Fibroblast of mammary gland (primary cell): ENCODE measurements at places on chromosomes 5 and 9.

GRCh38 chr9:115507148-115507547 is 389.2 kb upstream of the TNC start:
- no peak for DNase-seq

DNA sequence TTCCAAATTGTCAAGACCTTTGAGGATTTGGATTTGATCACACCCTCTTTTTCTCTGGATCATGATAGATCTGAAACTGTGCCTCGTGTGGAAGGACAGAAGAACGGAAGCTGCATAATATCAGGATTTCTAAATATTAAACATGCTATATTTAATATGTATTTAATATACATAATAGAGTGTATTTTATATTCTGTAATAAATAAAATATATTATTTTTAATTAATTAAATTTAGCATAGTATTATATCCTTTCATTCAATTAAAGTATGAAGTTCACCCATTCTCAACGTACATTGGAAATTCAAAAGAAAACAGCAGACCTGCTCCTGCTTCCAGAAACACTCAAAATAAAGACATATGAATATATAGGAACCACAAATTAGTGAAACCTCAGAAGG is 70.6 kb upstream of the GLIS3 start:
- DNase-seq: no peak

- no peak for DNase-seq
These were observed 101.6 kb downstream of the SLC25A46 start for GRCh38 chr5:110840347-110840960.

GRCh38 chr9:92289708-92290390 is 3.6 kb downstream of the IARS1 start:
- DNase-seq: peak; percentile 72

- peak; percentile 21 for DNase-seq
These were observed 137.8 kb upstream of the MAP1B start for GRCh38 chr5:71969460-71969859.

- DNase-seq: peak; percentile 100
These were observed 166.3 kb downstream of the DOCK2 start for GRCh38 chr5:169803077-169803981.

DNA sequence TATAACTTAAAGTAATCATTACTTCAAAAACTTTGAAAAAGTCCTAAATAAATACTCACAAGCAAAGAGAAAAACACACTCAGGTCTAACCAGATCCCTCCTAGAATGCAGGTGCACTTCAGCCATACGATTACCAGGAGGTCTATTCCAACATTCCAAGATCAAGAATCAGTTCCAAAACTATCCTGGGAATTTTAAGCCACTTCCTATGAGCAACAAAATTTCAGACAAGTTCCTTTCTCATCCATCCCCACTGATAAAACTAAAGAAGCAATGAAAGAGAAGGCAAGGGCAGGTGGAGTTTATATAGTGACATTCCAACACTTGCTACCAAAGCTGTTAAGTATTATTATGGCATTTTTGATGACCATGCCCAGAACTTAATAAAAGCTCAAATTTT is 29.6 kb downstream of the MLLT3 start:
- no peak for DNase-seq

- DNase-seq: peak; percentile 20
These were observed 114.7 kb upstream of the RIOK2 start for GRCh38 chr5:97297704-97298091.

- DNase-seq: no peak
These were observed 87.2 kb downstream of the MRPS27 start for GRCh38 chr5:72232838-72233237.

DNA sequence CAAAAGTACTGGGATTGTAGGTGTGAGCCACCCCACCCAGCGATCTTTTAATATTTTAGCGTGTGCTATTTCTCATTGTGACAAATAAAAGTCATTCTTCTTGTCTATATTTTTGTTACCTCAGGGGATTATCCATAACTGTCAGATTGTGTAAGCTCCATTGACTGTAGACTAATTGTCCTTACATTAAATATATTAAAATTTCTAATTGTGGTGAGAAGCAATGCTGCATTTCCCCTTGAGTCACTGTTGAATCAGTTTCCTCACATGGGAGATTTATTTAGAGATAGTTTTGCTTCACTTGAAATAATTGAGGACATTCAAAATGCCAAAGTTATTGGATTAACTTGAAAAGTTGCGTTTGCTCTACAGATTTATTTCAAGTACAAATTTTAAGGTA is 782.4 kb upstream of the WWC1 start:
- no peak for DNase-seq

DNA sequence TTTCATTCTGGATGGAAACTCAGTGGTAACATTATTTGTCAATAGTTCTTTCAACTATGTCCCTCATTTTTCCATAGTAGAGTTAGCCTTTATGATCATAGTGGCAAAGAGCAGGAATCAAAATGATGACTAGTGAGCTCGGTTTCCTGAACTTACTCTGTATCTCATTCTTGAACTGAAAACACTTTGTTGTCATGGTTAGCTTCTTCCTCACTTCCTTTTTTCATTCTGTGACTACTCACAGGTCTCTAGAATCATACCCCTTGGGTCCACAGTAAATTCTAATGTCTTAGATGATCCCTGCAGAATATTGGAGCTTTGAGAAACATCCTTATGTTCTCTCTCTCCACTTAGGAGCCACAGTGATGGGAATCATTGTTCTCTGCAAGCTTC is 29.4 kb upstream of the RECK start:
- DNase-seq: no peak

GRCh38 chr9:89786655-89787054 is 181.8 kb downstream of the GADD45G start:
- no peak for DNase-seq

DNA sequence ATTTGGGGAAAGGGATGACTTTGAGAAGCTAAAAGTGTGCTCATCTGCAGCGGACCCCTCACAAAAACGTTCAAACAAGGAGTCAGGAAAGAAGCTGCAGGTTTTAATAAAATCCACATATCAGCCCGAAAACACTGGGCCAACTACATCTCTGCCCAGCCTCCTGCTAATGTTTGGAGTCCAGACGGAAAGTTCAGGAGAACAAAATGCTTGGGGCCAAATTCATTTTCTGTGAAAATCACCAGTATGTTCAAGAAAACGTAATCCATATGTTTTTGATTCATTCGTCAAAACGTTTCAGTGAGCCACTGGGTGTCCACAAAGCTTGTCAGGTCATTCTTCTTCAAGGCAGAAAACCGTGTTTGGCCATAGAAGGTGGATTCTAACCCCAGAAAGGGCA is 87.5 kb upstream of the GAS1 start:
- peak; percentile 64 for DNase-seq

DNA sequence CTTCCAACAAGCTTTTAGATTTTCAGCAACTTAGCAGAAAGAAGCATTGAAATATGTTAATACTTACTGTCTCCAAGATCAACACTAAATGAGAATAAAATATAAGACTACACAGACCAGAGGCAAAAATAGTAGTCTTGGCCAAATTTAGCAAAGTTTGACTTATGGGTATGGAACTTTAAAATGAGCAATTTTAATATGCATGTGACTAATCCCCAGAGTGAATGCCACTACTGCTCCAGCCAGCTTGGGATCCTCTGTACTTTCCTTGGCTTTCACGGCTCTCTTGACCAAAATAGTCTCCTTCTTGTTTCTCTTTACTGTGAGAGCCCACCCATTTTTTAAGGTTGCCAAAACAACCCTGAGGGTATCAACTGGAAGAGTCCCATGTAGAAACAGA is 148.0 kb upstream of the GRIA1 start:
- DNase-seq: no peak

- peak; percentile 29 for DNase-seq
These were observed 60.8 kb upstream of the ARRDC3 start for GRCh38 chr5:91443761-91444467.

GRCh38 chr5:61327760-61328753 is 4.0 kb upstream of the ZSWIM6 start:
- peak; percentile 97 for DNase-seq

- DNase-seq: peak; percentile 54
These were observed 1.8 kb downstream of the IL6ST start for GRCh38 chr5:55993013-55993412.

GRCh38 chr5:109740966-109741365 is 51.2 kb downstream of the MAN2A1 start:
- no peak for DNase-seq

DNA sequence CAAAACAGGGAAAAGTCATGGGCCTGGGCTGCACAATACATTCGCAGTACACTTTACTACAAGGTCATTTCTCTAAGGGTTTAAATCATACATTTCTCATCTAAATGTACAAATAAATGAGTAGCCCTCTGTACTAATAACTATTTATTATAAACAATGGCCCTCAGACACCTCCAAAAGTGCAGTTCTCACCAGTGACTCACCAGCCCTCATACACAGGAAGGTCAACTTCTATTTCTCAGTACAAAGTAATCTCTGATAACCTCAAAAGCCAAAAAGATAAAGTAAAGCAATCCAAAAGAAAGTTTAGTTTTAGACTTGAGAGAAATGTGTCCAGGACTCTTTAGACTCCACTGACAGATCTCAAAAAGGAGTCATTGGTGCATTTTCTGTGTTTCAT is 1258.1 kb upstream of the CDH6 start:
- DNase-seq: no peak

DNA sequence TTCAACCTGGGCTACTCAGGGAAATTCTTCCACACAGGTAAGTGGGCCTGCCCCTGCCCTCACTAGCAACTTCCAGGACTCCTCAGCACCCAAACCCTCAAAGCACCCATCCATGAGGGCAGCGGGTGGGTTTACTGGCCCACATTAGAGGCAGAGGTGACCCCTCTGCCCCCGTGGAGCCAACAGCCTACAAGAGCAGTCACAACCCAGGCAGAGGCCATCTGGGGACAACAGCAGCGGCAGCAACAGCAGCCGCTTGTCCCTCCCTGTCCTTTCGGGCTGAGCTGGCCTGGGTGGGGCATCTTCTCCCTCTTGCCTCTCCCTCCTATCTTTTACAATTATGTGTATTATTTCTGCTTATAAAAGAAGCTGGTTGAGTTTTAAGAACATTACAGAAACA is 25.1 kb downstream of the NDST1 start:
- no peak for DNase-seq

GRCh38 chr5:133254803-133255202 is 203.0 kb downstream of the HSPA4 start:
- DNase-seq: no peak

- DNase-seq: peak; percentile 69
These were observed 428.8 kb upstream of the CLINT1 start for GRCh38 chr5:158287643-158288271.

DNA sequence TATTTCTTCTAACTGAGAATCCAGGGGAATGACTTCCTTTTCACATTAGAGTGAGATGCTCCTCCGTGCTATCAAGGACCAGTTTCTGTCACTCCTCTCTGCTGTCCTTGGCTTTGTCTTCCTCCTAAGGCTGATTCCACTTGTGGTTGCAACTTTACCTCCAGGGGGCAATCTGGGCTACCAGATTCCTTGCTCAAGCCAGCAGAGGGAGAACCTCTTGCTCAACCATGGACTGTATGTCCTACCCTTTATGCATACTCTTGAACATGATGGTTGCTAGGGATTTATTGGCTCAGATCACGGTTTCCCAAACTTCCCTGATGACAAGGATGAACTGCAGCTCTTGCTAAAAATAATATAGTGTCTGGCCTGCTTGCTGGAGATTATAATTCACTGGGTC is 24.0 kb downstream of the NNT start:
- peak; percentile 85 for DNase-seq

DNA sequence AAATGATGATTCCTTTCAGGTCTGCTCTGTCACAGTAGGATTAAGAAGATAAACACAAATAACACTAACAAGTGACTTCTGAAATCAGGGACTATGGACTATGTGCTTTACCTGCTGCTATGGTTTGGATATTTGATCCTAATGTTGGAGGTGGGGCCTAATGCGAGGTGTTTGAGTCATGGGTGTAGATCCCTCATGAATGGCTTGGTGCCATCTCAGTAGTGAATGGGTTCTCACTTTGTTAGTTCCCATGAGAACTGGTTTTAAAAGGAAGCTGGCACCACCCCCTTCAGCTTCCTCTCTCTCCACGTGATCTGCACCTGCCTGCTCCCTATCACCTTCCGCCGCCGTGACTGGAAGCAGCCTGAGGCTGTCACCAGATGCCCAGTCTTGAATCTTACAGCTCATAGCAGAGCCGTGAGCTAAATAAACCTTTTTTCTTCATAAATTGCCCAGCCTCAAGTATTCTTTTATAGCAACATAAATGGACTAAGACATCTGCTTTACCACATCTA is 3.3 kb downstream of the PPIC start:
- no peak for DNase-seq

DNA sequence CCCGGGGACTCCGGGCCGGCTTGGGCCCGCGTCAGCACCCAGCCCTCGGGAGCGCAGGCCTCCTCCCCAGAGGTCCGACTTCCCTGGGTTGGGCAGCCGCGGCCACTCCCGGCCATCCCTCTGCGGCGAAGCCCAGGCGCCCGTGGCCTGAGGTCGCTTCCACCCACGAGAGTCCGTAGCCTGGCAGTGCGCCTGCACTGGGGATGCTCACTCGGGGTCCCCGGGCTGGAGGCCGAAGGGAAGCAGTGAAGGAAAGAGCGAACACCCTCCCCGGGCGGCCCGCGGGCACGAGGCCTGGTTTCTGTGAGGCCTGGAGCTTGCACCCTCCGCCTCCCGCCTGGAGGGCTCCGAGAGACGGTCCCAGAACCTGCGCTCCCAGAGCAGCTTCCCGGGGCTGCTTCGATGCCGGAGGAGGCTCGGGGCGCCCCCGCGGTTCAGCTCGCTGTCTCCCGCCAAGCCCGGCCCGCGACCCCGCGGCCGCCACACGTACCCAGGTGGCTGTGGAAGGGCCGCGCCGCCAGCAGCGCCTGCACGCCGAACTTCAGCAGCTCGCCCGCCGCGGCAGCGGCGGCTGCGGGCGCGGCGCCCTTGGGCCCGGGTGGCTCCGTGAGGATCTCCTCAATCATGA is 607 bp downstream of the BARX1 start:
- no peak for DNase-seq

GRCh38 chr5:141785135-141785534 is 93.1 kb downstream of the PCDH1 start:
- no peak for DNase-seq
